H9 (cell line): ENCODE measurements at places on chromosomes 13 and 19.

DNA sequence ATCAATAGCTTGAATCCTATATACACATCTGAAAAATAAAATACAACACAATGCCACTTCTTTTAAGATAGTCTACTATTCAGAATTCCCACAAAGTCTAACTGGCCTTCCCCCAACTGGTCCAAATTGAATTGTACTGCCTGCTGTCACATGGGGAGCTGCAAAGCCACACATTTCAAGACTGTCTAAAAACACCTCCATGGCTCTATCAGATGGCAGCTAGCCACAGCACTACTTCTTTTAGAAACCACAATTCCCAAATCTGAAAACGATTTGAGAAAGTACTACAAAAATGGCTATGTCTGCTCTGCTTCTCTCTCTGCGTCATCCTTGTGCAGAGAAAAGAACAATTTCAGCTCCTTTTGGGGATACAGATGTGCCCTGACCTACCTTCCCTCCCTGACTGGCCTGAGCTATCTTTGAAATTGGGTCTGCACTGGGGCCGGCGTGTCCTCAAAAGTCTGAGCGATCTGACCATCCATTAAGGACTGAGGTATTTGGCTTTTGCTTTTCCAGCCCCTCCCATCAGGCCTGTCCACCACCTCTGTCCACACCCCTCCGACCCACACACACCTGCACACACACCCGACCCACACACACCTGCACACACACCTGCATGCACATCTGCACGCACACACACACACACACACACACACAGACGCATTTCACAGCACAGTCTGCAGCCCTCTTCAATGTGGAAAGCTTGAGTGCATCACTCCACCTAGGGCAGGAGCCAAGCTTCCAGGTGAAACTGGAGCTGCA is 68.6 kb upstream of the IPO5 start:
- no peak for DNase-seq

GRCh38 chr13:107066355-107066754 is 498.4 kb upstream of the ARGLU1 start:
- DNase-seq = no peak

DNA sequence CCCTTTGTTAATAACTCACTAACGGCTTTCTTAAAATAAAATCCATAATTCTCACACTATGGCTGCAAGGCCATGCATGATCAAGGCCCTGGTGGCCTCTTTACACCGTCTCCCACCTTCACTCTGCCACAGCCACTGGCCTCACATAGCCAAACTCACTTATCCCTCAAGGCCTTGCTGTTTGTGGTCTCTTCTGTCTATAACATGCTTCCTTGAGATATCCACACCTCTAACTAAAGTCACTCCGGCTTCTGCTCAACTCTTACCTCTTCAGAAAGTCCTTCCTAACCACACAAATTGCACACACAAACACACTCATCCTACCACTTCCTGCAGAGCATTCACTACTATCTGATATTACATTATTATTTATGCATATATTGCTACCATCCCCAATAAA is 262.5 kb downstream of the DIAPH3 start:
- DNase-seq = no peak

- DNase-seq = no peak
These were observed 21.0 kb upstream of the CBY2 start for GRCh38 chr13:45681113-45681512.

GRCh38 chr19:40235238-40236025 is 8.9 kb upstream of the CCNP start:
- peak; percentile 60 for DNase-seq

DNA sequence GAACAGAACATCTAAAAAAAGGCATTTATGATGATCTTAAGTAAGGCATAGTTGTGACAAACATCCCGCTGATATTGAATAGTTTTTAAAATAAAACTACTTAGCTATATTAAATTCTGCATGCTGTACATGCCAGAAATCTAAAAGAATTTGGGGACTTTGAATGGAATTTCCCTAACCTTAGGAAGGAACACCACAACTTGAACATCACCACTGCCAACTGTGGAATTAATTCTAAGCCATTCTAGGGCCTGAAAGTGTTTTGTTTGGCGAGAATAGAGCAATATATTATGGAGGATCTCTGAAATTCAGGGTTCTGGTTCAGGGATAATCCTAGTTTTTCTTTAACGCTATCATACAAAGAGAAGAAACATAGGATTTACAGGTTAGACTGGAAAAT is 17.8 kb upstream of the LATS2 start:
- DNase-seq = no peak

- no peak for DNase-seq
These were observed 127.9 kb upstream of the USP29 start for GRCh38 chr19:56991912-56992311.

DNA sequence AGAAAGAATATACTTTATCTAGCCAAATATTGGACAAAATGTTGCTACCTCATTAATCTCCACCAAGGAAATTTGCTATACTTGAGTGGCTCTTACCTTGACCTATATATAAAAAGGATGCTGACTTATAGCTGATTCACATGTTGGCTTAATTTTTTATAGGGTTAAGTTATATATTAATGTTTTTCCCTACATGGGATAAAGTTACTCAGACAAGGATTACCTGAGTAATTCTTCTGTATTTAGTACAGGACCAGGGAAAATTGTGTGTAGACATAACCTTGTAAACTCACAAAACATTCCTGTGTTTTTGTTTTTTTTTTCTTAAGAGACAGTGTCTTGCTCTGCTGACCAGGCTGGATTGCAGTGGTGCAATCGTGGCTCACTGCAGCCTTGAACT is 30.6 kb upstream of the SOHLH2 start:
- DNase-seq = no peak

DNA sequence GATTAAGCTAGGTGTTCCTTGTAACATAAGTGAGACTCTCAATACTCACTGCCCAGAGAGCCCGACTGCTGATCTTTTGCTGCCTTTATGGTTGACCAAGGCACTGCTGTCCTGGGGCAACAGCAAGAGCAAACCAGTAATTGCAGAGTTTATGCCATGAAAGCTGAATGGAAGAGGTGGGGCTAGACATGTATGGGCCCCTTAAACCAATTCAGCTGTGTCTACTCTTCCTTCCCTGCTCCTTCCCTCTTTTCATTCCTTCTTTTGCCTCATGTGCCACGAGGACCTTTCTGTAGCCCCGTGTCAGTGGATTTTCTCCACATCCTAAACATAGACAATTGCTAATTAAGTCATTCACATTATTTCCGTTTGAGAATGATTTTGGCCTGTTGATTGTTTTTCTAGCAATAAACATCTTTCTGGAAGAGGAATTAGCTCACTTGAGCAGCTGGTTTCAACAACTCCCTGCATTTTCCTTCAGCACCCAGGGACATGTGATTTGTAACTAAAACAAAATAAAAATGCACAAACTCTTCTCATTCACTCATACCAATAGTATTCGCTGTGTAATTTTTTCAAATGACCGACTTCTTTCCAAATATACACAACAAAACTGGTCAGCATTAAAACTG is 40.5 kb downstream of the RAP2A start:
- DNase-seq = no peak

GRCh38 chr13:98198683-98199082 is 21.6 kb upstream of the RNF113B start:
- no peak for DNase-seq

DNA sequence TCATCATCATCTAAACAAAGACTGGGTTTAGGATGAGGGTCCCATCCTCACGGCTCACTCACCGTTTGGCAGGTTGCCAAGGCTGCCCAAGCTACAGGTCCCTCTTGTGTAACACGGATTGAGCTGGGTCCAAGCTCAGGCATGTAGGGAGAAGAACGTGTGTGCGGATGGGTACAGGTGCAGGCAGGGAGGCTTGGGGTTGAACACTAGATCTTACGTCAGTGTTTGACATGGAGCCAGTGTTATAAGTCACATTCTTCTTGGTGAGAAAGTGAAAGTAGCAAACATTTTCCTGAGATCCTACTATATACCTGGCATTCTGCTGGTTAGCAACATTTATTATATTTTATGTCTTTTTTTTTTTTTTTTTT is 136.8 kb upstream of the RNF113B start:
- DNase-seq = no peak

DNA sequence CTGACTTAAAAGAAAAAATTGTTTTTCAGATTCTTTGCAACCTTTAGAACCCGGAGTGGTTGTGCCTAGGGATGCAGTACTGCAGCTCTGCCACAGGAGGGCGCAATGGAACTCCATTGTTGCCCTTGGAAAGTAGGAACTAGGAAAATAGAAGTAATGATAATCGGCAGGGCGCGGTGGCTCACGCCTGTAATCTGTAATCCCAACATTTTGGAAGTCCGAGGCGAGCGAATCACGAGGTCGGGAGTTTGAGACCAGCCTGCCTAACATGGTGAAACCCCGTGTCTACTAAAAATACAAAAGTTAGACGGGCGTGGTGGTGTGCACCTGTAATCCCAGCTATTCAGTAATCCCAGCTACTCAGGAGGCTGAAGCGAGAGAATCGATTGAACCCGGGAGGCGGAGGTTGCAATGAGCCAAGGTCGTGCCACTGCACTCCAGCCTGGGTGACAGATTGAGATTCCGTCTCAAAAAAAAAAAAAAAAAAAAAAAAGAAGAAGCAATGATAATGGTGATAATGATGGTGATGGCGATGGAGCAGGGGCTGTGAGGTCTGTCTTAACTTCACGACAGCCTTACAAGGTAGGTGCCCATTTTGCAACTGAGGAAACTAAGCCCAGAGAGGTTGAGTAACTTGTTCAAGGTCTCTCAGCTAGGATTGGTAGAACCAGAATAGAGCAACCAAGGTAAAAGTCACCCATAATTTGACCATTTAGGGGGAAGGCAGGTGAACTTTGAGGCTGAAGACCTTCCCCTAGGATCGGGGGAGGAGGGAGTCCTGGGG is 5.5 kb upstream of the ADAMTS10 start:
- DNase-seq = peak; percentile 67

GRCh38 chr19:18967358-18968146 is 26.5 kb upstream of the HOMER3 start:
- no peak for DNase-seq

DNA sequence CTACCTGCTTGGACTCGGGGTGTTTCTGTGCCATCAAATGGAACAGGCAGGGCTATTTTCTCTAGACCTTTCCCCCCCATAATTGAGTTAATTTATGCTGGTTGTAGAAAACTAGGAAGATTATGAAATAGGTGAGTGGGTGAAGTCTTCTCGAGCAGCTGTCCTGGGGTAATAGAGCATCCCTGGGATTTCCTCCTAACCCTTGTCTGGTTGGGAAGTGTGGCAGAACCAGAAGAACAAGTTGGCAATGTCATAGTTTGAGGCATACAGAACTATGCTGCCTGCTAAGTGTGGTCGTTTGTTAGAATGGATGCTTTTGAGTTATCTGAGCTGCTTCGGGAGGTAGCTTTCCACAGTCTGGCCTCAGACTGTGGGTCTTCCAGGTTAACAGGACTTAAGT is 3.7 kb downstream of the GATAD2A start:
- DNase-seq = no peak

DNA sequence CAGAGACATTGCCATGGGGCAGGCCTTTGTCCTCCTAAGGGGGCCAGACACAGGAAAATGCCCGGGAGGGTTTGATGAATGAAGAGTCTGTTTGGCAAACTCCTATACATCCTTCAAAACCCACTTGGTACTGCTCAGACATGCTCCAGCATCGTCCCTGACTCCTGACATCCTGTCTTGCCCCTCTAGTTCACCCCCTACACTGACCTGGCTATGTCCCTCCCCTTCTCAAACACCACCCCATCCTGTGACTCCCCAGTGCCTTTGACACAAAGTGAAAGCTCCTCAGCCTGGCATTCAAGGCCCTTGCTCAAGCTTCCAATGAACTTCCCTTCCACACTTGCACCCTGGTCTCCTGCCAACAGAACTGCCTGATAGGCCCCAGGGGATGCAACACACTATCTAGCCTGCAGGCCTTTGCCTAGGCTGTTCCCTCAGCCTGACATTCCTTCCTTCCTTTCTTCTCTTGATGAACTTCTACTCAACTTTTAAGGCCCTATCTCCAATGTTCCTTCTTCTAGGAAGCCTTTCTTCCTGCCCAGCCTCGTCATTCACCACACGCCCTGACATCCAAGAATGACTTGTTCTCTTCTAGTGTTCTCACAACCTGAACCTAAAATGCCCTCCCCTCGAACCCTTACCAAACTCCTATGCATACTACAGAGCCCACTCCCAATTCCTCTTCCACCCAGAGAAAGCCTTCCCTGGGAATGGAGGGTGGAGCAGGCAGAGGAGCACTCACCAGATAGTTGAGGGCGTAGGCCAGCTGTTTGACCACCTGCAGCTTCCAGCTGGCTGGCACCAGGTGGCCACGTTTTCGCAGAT is 12.4 kb downstream of the JAK3 start:
- no peak for DNase-seq

DNA sequence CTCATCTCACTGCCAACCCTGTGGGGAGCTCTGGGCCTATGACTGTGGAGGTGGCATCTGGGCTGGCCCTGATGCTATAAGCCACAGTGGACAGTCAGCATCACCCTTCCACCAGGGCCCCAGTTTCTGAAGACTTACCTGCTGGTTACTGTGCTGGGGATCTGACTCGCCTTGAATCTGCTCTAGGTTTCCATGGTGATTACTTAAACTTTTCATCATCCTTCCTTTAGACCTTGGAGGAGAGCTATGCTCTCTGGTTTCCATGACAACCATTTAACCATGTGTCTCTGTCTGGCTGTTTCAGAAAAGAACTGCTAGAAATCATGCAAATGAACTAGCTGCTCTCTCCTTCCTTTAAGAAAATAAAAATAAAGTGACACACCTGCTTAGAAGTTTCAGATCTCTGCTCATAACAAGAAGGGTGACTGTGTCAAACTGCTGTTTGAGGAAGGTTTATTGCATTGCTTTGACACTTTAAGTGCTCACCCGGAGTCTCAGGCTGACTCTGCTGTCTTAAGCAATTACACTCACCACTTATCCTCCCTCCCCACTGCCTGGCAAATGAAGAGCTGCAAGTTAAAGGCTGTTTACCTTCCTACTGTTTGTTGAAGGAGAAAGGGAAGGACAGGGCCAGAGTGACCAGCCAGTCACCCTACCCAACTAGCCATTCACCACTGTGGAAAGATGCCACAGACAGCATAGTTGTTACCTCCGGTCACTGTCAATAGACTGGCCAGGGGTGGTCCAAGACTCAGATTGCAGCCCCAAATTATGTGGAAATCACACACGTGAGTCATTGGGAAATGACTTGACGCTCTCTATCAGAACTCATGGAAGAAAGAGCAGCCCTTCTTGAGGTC is 87.6 kb downstream of the HSPH1 start:
- DNase-seq = no peak

- peak; percentile 61 for DNase-seq
These were observed 14.0 kb upstream of the RAB20 start for GRCh38 chr13:110575322-110576069.

DNA sequence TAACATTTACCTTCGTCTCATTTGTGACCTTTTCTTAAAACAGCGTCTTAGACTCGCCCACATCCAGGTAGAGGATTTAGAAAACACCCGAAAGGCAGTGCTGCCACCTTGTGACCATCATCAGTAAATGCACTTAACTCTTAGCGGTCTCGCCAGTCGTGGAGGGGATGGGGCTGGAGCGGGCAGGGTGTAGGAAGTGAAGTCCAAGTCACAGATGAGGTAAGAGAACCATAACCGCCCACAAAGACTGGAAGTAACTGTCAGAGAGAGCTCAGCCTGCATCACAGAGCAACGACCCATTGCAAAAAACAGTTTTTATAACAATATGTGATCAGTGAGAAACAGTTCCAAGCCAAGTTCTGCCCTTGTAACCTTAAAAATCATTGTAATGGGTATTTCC is 10.7 kb upstream of the CEACAM3 start:
- peak; percentile 86 for DNase-seq

GRCh38 chr13:50643060-50643459 is 200.4 kb downstream of the DLEU7 start:
- DNase-seq = no peak

GRCh38 chr13:75513271-75513670 is 24.4 kb downstream of the COMMD6 start:
- no peak for DNase-seq

GRCh38 chr19:850221-850978 is 1.7 kb upstream of the ELANE start:
- peak; percentile 42 for DNase-seq
